ENCODE measurements at places on chromosomes 5 and 9.

GRCh38 chr5:90381213-90381929 lies 28.2 kb downstream of the CETN3 start:
- no peak for DNase-seq

DNA sequence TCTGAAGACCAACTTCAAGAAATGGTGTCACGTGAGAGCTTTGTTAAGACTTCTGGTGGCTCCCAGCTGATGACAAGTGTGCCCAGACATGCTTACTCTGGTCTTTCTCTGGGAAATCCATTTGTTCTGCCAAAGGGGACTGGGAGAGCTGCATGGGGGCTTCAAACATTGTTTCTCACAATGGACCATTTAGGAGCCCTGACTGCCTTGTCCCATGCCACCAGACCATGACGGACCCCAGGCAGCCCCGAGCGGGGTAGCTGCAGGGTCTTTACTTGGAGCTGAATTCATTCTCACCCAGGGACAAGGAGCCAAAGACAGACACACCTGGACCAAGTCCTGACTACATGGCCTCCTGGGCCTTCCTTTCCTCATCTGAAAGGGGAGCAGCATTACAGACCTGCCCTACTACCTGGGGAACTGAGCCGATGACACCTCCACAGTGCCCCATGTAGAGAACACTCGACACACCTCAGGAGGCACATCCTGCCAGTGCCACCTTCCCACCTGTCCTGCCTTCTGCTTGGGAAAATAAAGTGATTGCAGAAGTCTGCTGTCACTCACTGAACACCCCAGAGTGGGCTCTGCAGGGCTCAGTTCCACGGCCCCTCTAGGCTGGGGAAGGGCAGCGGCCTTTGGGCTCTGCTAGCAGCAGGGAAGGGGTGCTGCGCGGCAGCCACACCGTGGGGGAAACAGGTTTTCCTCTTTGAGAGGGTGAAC lies 169.0 kb downstream of the DAB2IP start:
- no peak for DNase-seq

DNA sequence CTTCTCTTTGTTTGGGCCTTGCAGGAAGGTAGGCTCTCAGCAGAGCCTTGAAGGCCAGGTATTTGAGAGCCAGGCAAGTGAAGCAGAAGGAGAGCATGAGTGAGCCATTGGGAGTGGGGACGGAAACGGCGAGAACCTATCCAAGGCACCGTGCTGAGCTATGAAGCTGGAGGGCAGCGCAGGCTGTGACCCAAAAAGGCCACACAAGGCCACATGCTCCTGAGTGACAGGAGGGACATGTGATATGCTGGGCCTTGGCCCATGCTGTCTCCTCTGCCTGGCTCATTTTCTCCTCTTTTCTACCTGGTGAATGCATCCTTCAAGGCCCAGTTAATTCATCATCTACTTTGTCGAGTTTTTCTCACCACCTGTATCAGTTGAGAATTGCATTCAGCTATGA lies 136.3 kb downstream of the PALM2AKAP2 start:
- DNase-seq = no peak

- DNase-seq = no peak
Measured at GRCh38 chr5:116738615-116739261, 164.1 kb upstream of the SEMA6A start.

DNA sequence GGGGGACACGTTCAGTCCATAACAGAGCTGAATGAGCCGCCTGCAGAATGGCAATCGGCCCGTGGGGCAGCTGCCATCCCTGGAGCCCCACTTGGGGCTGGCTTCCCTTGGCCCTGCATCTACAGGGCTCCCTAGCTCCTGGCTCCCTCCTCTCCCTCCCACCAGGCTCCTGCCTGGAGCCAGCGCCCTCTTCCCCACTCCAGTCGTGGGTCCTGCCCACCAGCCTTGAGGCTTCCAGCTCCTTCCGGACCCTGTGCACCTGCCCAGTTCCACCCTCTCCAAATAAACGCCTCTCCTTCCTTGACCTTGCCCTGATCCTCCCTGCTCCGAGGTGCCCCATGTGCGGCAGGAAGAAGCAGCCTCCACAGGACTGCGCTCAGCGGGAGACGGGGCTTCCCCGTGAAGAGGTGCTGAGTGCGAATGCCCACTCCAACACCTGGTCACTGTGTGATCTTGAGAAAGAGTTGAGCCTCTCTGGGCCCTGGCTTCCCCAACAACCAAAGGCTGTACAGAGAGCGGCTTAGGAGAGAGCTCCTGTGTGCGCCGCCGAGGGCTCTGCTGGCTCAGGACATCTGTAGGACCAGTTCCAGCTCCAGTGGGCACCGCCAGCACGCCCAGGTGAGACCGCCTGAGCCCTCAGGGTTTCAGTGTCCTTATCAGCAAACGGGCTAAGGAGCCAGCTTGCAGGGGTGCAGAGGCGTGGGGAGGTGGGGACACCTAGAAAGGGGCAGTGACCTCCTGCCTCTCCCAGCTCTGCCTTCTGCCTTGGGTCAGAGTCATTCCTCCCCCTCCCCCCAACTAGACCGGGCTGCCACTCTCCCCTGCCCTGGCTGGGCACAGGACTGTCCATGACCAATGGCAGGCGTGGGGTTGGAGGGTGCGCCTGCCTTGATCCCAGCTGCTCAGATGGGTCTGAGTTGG lies 12.1 kb downstream of the C9orf50 start:
- DNase-seq = no peak

DNA sequence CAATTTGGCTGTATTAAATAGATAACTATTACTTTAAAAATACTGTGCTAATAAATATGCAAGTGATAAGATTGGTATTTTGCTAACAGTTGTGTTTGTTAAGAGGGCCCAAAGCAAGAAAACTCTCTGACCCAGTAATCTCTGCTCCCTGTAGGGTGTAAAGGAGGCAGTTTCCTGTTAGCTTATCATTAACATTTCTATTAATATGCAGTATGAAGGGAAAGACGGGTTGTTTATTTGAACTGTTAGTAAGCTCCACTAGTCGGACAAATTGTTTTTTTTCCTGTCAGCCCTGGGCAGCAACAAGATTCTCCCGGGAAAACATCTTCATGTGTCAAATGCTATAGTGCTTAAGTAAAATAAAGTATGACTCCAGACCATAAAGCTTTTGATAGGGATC lies 35.6 kb downstream of the ERP44 start:
- no peak for DNase-seq

DNA sequence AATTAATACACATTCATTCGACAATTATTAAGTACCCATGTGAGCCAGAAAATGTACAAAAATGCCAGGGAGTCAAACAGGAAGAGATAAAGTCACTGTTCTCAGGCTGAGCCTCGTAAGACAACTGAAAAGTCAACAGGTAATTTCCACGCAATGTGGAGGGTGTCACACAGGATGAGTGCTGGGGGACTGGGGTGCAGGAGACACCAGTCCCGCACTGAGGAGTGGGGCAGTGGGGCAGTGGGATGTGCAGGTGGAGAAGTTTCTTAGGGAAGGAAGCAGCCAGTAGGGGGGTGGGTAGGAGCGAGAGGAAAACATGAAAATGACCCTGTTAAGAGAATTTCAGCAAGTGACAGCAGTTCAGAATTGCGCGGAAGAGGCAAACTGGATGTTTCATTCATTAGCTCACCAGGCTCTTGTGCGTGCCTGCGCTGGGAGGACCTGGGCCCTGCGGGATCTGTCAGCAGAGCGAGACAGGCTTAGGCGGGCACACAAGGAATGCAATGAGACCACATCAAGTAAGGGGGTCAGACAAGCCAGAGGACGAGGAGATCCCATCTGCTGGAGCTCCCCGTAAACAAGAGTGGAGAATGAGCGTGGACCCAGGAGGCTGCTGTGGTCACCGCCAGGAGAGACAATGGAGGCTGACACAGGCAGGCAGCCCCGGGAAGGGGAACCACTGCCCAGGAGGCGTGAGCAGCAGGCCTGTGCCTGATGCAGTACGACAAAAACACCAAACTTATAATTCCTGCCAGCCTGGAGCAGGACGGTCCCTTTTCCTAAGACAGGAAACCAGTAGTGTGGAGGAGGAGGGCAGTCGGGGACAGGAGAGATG lies 21.0 kb downstream of the CAMSAP1 start:
- no peak for DNase-seq

- no peak for DNase-seq
Measured at GRCh38 chr5:12936221-12936620, 1008.3 kb downstream of the DNAH5 start.

DNA sequence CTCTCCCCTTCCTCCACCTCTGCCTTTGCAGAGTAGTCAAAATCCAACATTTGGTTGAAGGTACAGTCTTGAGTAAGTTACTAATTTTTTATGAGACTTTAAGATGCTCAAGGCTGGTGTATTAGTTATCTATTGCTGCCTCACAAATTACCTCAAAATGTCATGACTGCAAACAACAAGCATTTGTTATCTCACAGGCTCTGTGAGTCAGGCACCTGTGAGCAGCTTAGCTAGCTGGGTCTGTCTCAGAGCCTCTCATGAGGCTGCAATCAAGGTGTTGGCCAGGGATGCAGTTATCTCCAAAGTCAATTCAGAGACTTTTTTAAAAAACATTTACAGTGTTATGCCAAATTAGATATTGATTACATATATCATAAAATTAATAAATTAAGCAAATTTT lies 371.3 kb upstream of the RGMB start:
- no peak for DNase-seq

DNA sequence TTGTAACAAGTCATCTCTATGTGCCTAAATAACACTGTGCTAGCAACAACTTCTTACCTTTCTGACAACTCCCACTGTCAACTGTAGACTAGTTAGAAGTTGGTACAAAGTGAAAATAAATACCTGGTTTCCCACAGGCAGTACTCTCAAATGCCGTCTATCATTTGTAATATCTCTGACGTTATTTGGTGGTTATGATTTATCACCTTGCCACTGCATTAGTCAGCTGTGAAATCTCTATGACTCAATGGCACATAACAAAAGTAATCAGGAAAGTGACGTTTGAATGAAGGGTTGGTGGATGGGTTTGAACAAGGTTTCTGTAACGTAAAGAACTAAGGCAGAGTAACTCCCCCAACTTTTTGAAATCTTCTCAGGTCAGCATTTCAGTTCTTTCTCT lies 592.3 kb downstream of the MAT2B start:
- DNase-seq = no peak

DNA sequence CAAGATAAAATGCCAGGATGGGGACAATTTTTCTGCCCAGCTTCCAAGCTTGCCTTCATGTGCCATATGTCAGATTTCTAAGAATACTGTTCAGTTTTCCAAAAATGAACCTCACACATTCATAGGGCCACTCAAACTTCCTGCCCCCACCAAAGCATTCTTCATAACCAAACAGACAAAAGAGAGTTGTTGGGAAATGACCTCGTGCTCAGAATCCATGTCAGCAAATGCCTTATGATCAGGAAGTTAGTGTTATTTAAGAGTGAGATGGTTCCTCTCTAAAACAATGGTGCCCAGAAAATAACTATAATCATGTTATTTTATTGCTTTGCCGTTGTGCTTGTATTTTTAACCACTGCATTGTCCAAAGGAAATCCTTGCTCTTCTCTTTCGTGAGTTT lies 208.2 kb downstream of the ZNF608 start:
- no peak for DNase-seq

GRCh38 chr5:82425591-82425990 lies 147.4 kb upstream of the RPS23 start:
- DNase-seq = no peak

DNA sequence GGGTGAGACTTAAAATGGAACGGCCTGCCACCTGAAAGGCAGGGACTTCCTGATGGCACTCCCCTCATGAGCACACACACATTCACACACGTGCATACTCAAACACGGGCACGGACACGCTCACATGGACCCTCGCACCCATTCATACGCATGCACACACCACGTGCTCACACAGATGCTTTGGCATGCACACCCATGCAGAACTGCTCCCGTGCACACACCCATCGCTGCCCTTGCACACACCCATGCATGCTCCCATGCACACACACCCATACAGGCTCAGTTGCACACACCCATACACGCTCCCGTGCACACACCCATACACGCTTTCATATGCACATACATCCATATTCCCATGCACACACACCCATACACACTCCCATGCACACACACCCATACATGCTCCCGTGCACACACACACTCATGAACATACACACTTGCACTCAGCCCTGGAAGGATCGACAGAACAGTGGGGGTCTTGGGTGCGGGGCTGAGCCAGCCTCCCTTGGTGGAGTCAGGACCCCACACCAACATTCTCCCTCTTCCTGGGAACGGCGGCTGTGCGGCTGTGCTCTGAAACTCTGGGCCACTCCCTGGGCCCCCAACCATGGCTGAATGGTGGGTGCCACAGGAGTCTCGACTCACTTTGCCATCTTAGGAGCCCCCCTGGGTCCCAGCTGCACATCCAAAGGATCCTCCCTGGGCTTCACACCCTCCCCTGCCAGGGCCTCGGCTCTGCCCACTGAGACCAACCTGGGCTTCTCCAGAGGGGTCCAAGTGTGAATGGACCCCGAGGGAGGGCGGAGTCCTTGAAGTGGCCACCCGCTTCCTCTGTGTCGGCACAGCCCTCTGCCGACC lies 115.2 kb downstream of the RXRA start:
- DNase-seq = no peak

GRCh38 chr9:20309124-20309523 lies 313.2 kb downstream of the MLLT3 start:
- DNase-seq = no peak

- no peak for DNase-seq
Measured at GRCh38 chr5:122498163-122498562, 186.1 kb downstream of the SNCAIP start.

DNA sequence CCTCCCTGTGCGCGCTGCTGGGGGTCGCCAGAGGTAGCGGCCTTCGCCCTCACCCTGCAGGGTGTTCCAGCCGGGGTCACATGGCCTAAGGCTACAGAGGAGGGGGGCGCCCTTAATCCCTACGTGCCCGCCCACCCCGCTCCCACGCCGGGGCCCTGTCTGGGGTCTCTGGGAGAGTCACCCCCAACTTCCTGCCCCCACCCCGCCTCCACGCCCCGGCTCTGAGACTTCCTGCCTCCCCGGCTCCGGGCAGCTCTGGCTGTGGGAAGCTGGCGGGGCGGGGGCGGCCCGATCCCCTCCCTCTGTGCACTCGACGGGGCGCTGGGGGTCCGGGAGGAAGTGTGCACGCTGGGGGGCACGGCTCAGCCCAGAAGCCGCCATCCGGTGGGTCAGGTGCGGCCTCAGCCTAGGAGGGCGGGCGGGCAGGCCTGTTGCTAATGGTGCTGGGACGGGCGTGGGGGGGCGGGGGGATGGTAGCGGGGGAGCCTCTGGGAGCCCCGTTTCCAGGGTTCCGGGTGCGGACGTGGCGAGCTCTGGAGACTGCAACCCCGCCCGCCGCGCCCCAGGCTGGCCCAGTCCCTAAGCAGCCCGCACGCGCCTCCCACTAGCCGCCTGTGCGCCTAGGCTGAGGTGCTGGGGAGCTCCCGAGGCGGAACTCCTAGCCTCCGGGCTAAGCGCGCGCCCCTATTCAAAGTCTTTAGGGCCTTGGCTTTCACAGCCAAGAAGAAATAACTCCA lies 61.6 kb downstream of the CXXC5 start:
- DNase-seq = no peak

Measured in esophagus squamous epithelium (tissue), 5 donors.